ENCODE measurements at places on chromosomes 5 and 9.
A peak's percentile ranks its signal among the peaks of the same experiment; 100 is the strongest.

DNA sequence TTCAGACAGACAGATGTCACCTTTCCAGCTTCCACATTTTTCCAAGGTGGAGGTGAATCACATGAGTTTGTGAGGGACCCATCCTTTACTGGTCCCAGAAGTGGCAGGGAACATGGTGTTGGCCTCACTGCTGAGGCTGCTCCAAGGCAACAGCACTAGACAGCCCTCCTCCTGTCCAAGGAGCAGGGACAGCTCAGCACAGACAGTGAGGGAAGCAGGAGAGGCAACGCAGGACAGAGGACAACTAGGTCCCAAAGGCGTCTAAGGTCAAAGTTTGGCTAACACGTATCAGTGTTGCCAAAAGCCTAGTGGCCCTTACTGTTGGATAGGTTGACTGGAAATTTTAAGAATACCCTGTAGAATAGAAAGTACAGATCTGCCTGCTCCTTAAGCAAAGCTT is 251.7 kb upstream of the PANK3 start:
- no peak for DNase-seq

GRCh38 chr5:148960070-148960769 is 102.6 kb downstream of the SH3TC2 start:
- no peak for DNase-seq

DNA sequence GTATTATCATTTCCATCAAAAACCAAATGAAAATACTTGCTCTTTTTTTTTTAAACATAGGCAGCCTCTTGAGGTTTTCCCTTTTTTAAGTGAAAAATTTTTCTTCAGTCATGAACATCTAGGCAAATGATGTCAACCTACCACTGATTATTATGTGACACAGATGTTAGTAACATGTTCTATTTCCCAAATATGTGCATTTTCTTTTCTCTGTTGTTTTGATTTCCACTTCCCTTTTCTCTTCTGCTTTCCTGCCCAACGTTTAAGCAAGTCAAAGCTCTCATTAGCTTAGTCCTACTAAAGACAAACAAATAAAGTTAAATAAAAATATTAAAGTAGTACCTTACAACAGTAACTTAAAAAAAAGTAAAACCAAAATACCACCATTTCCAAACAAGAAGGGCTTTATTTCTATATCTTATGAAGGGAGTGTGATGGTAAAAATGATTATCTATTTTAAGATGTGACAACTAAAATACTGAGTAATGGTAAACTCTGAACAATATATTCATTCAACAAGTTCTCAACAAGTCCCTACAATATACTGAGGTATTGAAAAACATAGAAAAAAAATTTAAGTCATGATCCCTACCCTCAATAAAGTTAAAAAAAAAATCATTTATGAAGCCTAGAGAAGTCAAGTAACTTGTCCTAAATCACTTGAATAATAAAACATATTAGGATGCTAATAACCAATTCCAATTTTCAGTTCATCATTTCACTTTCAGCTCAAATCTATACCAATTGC is 9.4 kb downstream of the SLC38A9 start:
- DNase-seq, result no peak

GRCh38 chr5:175783739-175784138 is 87.6 kb upstream of the CPLX2 start:
- DNase-seq, result no peak

DNA sequence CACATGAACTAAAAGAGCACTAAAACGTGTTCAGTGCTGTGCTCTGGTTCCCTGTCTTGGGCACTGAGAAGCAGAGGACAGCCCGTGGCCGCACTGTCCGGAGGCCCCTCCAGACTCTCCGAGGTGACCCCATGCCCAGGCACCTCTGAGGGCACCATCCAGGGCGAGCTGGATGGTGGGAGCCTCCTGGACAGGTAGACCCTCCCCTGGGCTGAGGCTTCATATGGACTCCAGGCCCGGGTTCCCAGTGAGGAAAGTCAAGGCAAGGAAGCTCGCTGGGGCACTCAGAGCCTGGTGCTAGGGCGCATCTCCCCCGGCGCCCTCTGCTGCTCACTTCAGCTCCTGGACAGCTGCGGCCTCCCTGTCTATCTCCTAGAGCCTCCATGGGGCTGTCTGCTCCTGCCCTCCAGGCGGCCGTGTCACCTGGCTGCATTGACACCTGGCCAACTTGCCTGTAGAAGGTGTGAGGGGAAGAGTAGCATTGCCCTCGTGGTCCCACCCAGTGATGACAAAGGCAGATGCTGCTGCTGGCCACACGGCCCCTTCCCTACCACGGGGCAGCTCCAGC is 178.2 kb upstream of the IRX1 start:
- no peak for DNase-seq

DNA sequence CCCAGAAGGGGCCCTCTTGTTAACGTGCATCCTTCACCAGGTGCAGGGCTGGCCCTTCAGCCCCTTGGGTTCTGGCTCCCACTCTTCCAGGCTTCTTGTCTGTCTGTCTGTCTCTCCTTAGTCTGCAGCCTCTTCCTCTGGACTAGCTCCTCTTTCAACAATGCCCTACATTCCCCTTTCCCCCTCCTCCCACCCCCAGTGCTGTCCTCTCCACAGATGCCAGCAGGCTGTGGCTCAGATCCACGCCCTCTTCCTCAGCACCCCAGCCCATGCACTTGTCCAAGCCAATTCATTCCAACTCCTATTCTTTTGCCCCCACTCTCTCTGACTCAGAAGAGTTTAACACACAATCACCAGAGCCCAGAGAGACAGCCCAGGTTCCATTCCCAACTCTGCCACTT is 45.2 kb upstream of the ALDH1B1 start:
- DNase-seq, result no peak

DNA sequence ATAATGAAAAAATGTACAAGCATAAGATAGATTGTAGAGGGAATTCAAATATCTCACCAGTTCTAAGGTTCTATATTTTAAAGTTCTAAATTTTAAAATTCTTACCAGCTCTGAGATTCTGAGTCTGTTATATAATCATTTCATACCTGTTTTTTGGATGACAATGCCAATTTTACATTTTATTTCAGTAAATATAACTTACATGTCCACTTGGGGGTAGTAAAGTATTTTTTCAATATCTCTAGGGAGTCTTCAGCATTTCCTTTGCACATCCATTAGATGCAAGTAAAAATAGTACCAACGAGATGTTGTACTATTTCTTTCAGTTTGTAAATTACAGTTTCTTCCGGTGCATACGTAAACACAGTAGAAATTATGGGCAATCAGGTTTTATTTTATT is 25.7 kb downstream of the NMUR2 start:
- DNase-seq, result no peak

DNA sequence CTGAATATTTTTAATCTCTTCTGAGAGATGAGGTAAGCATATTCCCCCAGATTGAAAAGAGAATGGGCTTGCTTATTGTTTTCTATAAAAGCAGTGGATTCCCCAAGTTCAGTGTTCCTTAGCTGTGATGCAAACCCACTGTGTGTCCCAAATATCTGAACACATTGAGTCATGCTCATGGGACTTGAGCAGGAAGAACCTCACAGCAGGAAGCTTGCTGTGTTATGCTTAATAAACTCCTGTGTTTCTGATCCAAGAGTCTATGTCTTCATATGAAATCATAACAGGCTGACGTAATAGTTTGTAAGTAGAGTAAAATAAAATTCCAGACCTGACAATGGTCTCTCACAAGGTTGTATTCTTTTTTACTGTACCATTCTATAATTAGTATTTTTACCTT is 24.8 kb upstream of the LOX start:
- DNase-seq, result no peak

DNA sequence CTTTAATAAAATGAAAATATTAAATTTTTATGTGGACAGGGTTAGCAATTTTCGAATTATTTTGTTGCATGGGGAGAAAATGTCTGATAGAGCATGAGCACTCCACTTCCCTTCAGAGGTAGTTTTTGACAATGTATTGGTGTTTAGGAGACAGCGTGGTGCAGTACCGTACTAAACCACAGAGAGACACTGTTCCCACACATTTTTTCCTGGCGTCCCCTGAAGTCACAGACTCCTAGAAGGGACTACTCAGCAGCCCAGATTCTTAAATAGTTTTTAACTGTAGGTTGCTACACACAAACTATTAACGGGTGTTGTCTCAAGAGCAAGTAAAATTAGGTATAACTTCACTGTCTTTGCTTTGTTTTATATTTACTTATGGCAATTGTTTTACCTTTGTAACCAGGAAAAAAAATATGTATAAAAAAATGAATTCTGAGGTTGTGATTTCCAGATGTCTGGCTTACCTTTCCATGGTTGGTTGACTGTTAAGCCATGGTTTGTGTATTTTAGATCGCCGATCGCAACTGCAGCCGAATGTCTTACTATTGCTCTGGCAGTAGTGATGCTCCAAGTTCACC is 171.2 kb downstream of the DOCK8 start:
- no peak for DNase-seq

DNA sequence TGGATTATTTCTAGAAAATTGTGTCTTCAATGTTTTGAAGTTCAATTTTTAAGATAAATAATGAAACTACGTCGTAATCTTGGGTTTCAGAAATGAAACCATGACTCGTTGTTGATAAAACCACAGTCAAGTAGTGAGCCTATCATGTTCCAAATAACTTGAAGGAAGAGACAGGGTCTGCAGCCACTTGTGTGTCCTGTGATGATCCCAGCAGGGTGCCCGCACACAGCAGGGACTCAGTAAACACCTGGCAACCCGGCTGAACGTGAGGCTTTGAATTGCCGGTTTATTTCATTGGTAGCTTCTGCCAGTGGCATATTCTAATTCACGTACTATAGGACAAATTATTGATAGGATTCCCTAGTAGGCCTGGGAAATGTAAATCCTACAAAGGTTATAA is 679.6 kb downstream of the IRX1 start:
- no peak for DNase-seq

DNA sequence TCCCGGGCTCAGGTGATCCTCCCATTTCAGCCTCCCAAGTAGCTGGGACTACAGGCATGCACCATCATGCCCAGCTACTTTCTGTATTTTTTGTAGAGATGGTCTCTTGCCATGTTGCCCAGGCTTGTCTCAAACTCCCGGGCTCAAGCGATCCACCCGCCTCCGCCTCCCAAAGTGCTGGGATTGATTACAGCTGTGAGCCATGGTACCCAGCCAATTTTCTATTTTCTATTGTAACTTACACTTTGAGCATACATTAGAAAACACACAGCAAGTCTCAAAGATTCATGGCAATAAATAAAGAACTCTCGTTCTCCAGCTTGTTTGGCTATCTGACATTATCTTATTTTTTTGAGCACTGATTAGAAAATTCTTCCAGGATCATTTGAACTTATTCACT is 228.7 kb downstream of the ADAMTS6 start:
- DNase-seq, result no peak

GRCh38 chr9:116494815-116495634 is 192.1 kb upstream of the TRIM32 start:
- DNase-seq, result peak; percentile 6

Data from stimulated activated CD4-positive, alpha-beta T cell treated with anti-CD3 and anti-CD28 coated beads, Interleukin-12 subunit alpha, Interleukin-12 subunit beta, amount 100 ng/mL, for 48 hours (primary cell).